ENCODE measurements at places on chromosomes 4 and X. TPM values are rescaled to one million over a fixed set of nuclear protein-coding genes. Genes with fewer than 3 reads are reported as not detected.

- H3K27ac ChIP-seq, result no peak overlapping the region
- no peak for DNase-seq
- H3K4me1 ChIP-seq, result peaks cover 1% of the 10 kb centered on the region
- no peaks in the 10 kb centered on the region for H3K36me3 ChIP-seq
Observed at GRCh38 chrX:151975228-151975593, 735 bp upstream of the GABRE start.

DNA sequence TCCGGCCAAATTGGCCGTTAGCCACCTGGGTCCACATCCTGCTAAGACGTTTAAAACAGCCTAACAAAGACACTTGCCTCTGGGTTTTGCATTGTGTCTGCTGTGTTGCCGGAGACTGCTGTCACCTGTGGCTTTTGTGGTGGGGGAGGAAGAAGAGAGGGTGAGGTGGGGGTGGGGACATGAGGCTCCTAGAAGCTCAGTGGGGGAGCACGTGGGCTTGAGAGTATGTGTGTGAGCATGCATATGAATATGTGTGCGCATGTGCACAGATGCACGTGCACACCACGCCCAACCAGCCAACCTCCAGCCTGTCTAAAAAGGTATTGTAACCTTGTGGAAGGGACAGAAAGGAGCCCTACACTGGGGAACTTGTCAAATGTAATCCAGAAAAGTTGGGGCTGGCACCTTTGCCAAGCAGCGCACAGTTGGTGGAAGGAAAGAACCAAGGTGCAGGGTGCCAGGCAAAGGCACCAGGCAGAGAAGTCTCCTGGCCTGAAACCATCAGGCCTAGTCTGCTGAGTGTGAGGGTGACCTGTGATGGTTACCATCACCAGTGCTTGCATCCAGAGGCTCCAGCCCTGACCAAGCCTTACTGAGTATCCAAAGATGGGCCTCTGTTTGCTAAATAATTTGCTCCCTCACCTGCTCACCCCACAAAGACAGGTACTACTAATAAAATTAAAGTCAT lies 10.1 kb upstream of the SASH3 start:
- no peaks in the 10 kb centered on the region for H3K36me3 ChIP-seq
- no peak overlapping the region for H3K27ac ChIP-seq
- H3K4me1 ChIP-seq, result no peaks in the 10 kb centered on the region
- no peak for DNase-seq
- no peak overlapping the region for H3K4me3 ChIP-seq

- no peaks in the 10 kb centered on the region for H3K4me1 ChIP-seq
- H3K4me3 ChIP-seq, result no peak overlapping the region
- H3K27me3 ChIP-seq, result no peaks in the 10 kb centered on the region
- DNase-seq, result no peak
- no peaks in the 10 kb centered on the region for H3K36me3 ChIP-seq
- H3K27ac ChIP-seq, result no peak overlapping the region
Observed at GRCh38 chrX:113009837-113010236, 169.2 kb upstream of the AMOT start.

GRCh38 chrX:31224381-31225012 lies 152.7 kb upstream of the FTHL17 start:
- H3K27me3 ChIP-seq, result no peaks in the 10 kb centered on the region
- no peak overlapping the region for H3K27ac ChIP-seq
- H3K4me1 ChIP-seq, result peaks cover 7% of the 10 kb centered on the region
- H3K4me3 ChIP-seq, result no peak overlapping the region
- no peaks in the 10 kb centered on the region for H3K36me3 ChIP-seq

Gene SPANXN4
- total RNA-seq, result not detected

Gene SHROOM4
- 11.5 TPM for total RNA-seq
